ENCODE measurements at places on chromosomes 16 and 17. TPM values are rescaled to one million over a fixed set of nuclear protein-coding genes. Genes with fewer than 3 reads are reported as not detected.

DNA sequence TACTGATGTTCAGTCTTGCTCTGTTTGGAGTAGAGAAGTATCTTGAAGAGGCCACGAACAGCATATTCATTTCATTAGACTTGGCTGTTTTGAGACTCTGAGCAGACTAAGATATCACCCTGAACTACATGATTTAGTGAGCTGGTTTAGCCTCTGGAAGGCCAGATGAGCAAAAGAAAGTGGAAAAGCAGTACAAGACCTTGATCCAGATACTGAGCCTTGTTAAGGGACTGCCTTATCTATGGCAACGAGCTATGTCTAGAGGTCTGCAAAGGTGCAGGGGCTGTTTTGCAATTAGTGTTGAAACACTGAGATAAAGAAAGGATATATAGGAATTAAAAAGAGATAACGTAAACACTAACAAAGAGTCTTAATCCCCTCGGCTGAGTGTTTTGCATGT is 231.4 kb downstream of the IRX3 start:
- no peak for DNase-seq

GRCh38 chr17:78041386-78042179 is 83.1 kb downstream of the TNRC6C start:
- DNase-seq = no peak

DNA sequence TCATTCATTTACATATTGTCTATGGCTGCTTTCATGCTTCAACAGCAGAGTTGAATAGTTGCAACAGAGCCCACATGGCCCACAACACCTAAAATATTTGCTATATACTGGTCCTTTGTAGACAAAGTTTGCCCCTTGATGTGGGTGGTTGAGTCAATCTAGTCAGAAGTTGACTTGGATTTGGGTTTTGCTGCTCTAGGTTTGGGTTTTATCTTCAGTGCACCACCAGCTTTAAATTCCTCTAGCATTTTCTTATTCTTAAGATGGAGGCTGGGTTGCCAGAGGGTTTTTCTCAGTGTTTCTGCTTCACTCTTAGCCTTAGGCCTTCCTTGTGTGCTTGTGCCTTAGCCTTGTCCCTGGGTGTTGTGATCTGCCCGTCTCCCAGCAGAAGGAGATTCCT is 51.0 kb downstream of the CCDC182 start:
- no peak for DNase-seq

CLEC19A gene
- total RNA-seq = not detected

- DNase-seq = no peak
Observed at GRCh38 chr17:70934835-70935234, 765.5 kb downstream of the KCNJ2 start.

DNA sequence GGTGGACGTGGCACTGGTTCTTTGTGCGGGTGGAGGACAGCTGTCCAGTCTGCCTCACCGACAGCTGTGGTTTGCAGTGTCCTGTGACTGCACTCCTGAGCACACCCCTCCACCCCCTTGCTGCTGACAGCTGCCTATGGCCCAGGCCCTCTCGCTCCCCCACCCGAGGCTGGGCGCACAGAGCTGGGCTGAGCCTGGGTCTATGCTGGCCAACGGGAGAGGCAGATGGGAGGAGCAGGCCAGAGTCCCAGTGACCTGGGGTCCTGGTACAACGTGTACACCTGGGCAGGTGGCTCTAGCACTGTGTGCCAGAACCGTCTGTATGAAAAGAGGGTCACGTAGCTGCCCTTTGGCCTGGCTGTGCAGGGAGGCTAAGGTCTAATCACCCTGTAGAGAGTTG is 30.5 kb downstream of the BAIAP2 start:
- DNase-seq = no peak

- no peak for DNase-seq
Observed at GRCh38 chr17:47946929-47947397, 5.6 kb downstream of the PNPO start.

GRCh38 chr17:63311416-63311937 is 134.6 kb downstream of the CYB561 start:
- no peak for DNase-seq

Measured in posterior vena cava (tissue), 2 donors.